ENCODE measurements at places on chromosomes 12 and 14. TPM values are rescaled to one million over a fixed set of nuclear protein-coding genes. Genes with fewer than 3 reads are reported as not detected.

- DNase-seq, result no peak
Measured at GRCh38 chr12:2373307-2373706, 320.5 kb downstream of the CACNA1C start.

The HRK gene
- 0.15 TPM for total RNA-seq

- no peak for DNase-seq
Measured at GRCh38 chr14:68943107-68943506, 36.0 kb downstream of the ACTN1 start.

- no peak for DNase-seq
Measured at GRCh38 chr14:91778217-91778616, 46.3 kb upstream of the CATSPERB start.

The TBX3 gene
- not detected for total RNA-seq

GRCh38 chr12:117143008-117143532 lies 43.9 kb upstream of the TESC start:
- DNase-seq, result no peak

The EIF4B gene
- 537 TPM for total RNA-seq
